ENCODE measurements at places on chromosomes 2 and 18. TPM values are rescaled to one million over a fixed set of nuclear protein-coding genes. Genes with fewer than 3 reads are reported as not detected.

The IL36G gene
- total RNA-seq = not detected

The CHAC2 gene
- total RNA-seq = 3.4 TPM

The ITGA6 gene
- 166 TPM for total RNA-seq

The PLGLB2 gene
- 1.7 TPM for total RNA-seq

Data from testis (tissue), 5 donors.